Activated T-cell treated with anti-CD3 and anti-CD28 coated beads, Interleukin-2, amount 50 U/mL, for 48 hours (primary cell): ENCODE measurements at places on chromosomes 12 and 14.
A peak's percentile ranks its signal among the peaks of the same experiment; 100 is the strongest.

DNA sequence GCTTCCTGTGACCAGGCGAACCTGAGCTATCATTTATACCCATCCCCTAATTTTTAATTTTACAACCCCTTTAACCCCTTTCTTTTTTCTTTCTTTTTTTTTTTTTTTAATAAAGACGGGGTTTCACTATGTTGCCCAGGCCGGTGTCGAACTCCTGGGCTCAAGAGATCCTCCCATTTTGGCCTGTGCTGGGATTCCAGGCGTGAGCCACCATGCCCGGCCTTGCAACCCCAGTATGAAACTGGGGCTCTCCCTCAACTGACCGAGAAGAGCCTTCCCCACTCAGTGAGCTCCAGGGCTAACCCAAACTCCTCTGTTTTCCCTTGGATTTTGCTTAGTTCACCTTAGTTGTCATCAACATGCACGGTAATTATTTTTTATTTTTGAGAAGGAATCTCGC lies 992 bp downstream of the CPSF2 start:
- no peak for DNase-seq

GRCh38 chr12:49342914-49343731 lies 3.6 kb upstream of the DNAJC22 start:
- DNase-seq = peak; percentile 74

DNA sequence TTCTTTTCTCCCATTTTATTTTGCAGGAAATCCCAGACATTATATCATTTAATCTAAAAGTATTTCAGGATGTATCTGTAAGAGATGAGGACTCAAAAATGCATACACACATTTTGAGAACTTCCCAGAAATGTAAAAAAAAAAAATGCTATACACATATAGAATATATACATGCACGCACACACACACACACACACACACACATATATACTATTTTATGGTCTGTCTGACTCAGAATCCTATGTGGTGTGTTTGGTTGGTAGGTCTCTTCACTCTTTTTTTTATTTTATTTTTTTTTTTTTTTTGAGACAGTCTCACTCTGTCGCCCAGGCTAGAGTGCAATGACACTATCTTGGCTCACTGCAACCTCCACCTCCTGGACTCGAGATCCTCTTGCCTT lies 65.5 kb downstream of the FBXO34 start:
- no peak for DNase-seq

DNA sequence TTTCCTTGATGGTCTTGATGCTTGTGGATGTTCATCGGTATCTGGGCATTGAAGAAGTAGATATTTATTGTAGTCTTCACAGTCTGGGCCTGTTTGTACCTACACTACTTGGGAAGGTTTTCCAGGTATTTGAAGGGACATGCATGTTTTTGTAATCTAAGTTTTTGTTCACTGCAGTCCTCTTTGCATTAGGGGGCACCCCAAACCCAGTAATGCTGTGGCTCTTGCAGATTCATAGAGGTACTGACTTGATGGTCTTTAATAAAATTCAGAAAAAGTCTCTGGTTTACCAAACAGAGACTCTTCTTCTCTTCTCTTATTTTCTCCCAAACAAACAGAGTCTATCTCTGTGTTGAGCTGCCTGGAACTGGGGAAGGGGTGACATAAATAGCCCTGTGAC lies 150.9 kb upstream of the SLC16A7 start:
- no peak for DNase-seq

DNA sequence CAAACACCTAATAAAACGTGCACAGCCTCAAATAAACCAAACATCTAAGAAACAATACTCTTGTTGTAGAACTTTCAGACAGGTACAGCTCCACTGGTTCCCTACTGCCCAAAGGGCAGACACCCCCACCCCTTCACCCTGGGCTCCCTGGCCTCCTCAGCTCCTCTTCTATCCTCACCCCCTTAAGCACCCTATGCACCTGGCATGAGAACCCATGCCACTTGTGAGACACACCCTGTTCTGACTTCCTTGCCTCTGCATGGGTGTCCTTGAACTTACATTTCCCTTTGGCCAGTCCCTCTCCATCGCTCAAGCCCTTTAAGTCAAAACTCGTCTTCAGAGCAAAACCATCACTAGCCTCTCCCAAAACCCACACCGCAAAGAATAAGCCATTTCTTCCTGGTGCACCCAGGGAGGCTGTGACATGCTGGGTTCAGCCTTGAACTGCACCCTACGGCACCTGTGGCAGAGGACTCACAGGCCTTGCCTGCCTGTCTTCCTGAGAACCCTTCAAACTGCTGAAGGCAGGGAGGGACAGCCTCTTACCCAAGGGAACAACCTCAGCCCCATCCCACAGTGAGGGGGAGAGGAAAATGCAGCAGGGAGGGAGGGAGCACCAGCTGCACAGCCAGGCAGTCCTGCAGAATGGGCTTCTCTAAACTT lies 12.6 kb upstream of the ACTR6 start:
- no peak for DNase-seq

DNA sequence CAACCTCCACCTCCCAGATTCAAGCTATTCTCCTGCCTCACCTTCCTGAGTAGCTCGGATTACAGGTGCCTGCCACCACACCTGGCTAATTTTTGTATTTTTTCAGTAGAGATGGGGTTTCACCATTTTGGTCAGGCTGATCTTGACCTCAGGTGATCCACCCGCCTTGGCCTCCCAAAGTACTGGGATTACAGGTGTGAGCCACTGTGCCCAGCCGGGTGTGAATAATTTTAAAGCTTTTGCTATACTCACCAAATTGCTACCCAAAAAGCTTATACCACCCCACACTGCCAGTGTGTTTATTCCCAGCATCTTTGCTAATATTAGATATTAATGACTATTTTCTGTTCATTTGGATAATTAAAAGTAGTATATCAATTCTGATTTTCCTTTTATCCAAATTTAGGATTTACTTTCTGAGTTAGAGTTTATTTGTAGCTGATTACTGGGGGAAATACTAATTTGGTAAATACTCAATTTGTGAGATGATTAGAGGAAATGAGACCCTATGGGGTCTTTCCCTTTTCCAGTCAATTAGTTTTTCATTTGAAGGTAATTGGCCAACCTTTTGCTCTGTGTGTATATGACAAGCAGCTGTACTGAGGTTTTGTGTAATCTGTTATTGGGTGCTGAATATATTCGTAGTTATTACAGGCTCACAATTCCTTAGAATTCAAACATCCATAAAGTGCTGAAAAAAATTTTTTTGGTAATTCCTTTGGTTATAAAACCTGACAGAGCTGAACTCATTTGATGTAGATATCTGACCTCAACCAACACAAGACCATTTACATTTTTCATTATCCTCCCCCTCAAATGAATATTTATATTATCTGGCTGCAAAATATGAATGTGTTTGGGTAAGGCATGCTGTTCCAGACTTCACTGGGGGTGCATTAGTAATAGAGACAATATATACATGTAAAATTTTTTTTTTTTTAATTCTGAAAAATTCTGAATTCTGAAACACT lies 73.6 kb downstream of the ANO6 start:
- no peak for DNase-seq

GRCh38 chr14:100649173-100649519 lies 61.9 kb upstream of the BEGAIN start:
- no peak for DNase-seq

GRCh38 chr12:100404769-100405407 lies 48.0 kb downstream of the SLC17A8 start:
- peak; percentile 48 for DNase-seq

DNA sequence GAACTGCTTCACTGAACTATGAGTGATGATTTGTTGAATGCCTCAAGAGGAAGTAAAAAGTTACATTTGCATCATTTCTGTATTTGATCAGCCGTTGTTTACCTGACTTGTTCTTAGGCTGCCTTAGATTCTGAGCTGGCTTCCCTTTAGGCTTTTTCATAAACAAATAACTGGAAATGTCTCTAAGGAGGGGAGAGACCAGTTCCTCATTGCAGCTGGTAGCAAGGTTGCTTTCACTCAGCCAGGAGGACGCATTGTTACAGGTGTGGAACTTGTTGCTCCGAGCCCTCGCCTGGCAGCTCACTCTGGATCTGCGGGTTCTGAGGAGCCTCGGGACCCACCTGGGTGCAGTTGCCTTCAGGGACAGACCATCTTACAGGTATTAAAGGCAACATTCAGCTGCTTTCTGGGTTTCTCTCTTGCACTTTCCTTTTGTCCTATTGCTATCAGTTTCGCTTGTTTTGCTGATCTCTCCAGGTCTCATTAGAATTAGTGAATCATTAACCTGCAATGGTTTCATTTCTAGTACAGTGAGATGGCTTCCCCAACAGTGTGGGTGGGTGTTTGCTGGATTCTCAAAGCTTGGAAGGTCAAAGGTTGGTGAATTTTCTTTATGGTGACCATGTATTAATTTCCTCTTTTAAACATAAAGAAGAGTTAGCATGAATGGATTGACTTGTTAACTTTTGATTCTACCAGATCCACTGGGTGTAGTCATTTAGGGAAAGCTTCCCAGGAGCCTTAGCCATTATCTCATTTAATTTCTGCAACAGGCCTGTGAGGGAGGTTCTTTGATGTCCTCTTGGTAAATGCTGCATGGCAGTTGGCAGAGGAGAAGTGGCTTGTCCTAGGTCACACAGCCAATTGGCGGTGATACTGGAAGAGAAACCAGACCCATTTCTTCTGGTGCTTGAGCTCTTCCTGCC lies at the start of gene PLEKHG7:
TSS of gene PLEKHG7 (plus strand) at position 236 of the 926 bp plus-strand sequence. CDS start 3,643 bp downstream, outside the sequence.
- DNase-seq = no peak

GRCh38 chr14:61730756-61731373 lies 31.4 kb upstream of the SNAPC1 start:
- DNase-seq = no peak

GRCh38 chr12:86228656-86229055 lies 27.5 kb downstream of the MGAT4C start:
- no peak for DNase-seq

DNA sequence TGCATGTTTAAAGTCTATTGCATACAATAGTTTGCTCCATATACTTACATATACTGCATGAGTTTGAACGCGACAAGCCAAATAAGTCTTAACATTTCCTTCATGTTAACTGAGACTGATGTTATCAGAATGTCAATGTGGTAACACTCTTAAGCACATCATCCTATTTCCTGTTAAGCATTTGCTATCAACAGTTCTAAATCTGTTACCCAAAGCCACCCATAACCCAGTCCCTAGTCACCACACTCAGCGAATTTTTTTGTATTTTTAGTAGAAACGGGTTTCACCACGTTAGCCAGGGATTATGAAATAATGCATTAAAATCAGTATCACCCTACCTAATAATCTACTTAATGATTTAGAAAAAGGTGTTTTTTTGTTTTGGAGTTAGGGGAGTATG lies 39.4 kb downstream of the HNRNPC start:
- DNase-seq = no peak

GRCh38 chr12:60096727-60097126 lies 500.9 kb downstream of the SLC16A7 start:
- DNase-seq = no peak

- no peak for DNase-seq
These were observed 93.0 kb downstream of the TRHDE start for GRCh38 chr12:72365151-72365550.

DNA sequence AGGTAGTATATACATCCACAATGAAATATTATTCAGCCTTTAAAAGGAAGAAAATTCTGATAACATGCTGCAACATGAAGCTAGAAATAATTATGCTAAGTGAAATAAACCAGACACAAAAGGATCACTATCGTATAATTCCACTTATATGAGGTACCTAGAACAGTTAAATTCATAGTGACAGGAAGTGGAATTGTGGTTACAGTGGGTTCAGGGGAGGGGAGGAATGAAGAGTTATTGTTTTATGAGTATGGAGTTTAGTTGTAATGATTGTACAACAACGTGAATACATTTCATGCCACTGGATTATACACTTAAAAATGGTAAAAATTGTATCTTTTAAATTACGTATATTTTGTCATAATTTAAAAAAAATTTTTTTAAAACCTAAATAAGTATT lies 21.0 kb downstream of the EEA1 start:
- DNase-seq = no peak

DNA sequence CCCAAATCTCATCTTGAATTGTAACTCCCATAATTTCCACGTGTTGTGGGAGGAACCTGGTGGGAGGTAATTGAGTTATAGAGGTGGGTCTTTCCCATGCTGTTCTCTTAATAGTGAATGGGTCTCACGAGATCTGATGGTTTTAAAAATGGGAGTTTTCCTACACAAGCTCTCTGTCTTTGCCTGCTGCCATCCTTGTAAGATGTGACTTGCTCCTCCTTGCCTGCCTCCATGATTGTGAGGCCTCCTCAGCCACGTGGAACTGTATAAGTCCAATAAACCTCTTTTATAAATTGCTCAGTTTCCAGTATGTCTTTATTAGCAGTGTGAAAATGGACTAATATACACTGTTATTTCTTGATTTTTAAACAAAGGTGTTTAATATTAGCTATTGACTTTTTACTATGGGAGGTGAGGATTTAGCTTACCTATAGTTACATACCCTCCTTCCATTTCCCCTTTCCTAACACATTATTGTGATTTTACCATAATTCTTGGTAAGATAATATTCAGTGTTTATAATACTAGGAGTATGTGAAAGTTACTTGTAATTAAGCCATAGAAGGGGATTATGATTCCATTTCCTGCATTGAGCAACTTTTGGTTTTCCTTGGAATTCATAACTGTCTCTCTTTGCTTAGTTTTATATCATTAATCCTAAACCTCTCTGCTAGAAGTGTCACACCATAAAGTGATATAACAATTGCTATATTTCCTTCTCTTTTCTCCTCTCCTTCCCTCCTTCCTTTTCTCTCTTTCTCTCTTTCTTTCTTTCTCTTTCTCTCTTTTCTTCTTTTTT lies 151.0 kb upstream of the KRAS start:
- DNase-seq = no peak

DNA sequence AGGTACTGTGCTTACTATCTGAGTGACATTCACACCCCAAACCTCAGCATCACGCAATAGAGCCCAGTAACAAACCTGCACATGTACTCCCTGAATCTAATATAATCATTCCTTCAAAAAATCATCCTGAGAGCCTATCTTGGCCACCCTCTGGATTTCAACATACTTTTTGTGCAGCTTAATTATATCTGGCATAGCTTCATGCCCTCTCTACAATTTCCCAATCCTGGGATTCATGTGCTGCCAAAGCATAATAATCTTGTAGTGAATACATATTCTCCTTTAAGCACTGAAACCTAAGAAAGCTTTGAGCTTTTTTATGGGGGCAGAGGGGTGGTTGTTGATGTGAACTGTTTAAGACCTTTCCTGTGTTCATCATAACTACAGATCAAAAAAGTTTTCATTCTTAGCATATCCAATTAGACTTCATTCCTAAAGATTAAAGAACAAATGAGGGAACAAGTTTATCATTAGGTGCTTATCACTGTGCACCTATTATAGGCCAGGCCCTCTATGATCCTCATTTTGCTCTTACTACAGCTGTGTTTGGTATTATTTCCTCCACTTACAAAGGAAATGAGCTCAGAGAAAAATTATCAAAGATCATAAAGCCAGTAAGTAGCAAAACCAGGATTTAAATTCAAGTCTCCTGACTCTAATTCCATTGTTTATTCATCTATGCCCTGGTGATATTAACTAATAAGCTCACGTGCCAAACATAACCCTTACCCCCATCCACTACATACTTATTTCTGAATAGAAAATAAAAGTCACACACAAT lies 51.2 kb downstream of the SINHCAF start:
- DNase-seq = no peak
